Bone marrow (tissue), 2 donors: ENCODE measurements at places on chromosomes 6 and 20.

GRCh38 chr6:12024216-12024615 lies 12.1 kb downstream of the HIVEP1 start:
- DNase-seq, result no peak

GRCh38 chr6:15274692-15275387 lies 29.0 kb downstream of the JARID2 start:
- no peak for DNase-seq

DNA sequence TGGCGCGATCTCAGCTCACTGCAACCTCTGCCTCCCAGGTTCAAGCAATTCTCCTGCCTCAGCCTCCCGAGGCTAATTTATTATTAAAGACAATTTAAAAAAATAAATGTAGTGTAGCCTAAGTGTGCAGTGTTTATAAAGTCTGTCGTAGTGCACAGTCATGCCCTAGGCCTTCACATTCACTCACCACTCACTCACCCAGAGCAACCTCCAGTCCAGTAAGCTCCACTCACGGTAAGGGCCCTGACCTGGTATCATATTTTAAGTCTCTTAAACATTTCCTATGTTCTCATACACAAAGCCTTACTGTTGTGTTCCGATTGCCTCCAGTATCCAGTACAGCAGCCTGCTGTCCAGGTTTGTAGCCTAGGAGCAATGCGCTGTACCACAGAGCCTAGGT lies 168.2 kb upstream of the FOXQ1 start:
- no peak for DNase-seq

- peak; percentile 82 for DNase-seq
Measured at GRCh38 chr20:2301164-2301622, 5.4 kb downstream of the TGM3 start.

DNA sequence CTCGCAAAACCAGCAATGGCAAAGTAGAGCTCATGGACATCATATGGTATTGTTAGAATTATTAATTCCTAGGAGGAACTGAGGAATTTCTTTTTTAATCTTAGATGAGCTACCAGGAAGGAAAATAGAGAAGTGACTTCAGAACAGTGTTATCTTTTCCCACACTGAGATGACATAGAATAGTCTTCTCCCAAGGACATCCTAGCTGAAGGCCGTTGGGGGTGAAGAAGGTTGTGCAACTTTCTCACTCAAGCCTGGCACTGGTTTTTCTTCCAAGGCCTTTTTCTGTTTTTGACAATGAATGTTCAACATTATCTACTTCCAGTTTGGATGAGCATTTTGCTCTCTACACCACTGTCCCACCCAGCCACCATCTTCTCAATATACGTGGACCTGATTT lies 35.8 kb upstream of the MAS1 start:
- DNase-seq, result no peak
